Activated T-helper 17 cell treated with anti-CD3 and anti-CD28 coated beads, Interleukin-2, amount 50 U/mL, for 72 hours (primary cell): ENCODE measurements at places on chromosomes 13 and 19. TPM values are rescaled to one million over a fixed set of nuclear protein-coding genes. Genes with fewer than 3 reads are reported as not detected.

The ZNF225 gene
- 1.5 TPM for total RNA-seq

- H3K4me1 ChIP-seq, result peaks cover 14% of the 10 kb centered on the region
- no peak for ATAC-seq
- no peak within 1 kb of the TSS for H3K27ac ChIP-seq
- H3K27me3 ChIP-seq, result peaks cover 18% of the 10 kb centered on the region
- H3K36me3 ChIP-seq, result no peaks in the 10 kb centered on the region
Observed at GRCh38 chr19:51478381-51479234, at the start of gene CEACAM18. Gene CEACAM18 (plus strand): TSS chr19:51478539.

GRCh38 chr13:40026174-40026585 is 370.7 kb downstream of the COG6 start:
- no peaks in the 10 kb centered on the region for H3K36me3 ChIP-seq
- peaks cover 30% of the 10 kb centered on the region for H3K4me1 ChIP-seq
- ATAC-seq, result peak; percentile 93
- H3K27me3 ChIP-seq, result no peaks in the 10 kb centered on the region
- peak overlapping the region; percentile 81 for H3K4me3 ChIP-seq
- peak overlapping the region; percentile 97 for H3K27ac ChIP-seq

- H3K4me1 ChIP-seq, result peaks cover 12% of the 10 kb centered on the region
- H3K27me3 ChIP-seq, result no peaks in the 10 kb centered on the region
- H3K27ac ChIP-seq, result no peak overlapping the region
- no peaks in the 10 kb centered on the region for H3K36me3 ChIP-seq
- ATAC-seq, result peak; percentile 73
Observed at GRCh38 chr13:30696278-30697176, 38.8 kb upstream of the ALOX5AP start.

DNA sequence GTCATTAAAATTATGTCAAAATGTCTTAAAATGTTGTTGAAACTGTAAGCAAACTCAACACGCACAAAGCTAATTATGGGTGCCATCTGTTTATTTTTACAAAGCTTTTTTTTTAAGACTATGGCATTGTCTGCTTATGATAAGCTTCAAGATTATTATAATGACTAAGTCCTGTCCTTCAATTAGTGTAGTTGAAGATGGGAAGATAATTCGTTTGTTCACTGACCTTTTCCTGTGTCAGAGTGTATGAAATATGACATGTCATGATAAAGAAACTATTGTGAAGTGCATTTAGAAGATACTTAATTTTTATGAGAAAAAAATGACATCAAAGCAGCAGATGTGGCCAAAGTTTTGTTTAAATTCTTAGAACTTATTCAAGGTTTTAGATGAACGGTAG is 211.3 kb downstream of the PCCA start:
- ATAC-seq, result no peak
- no peaks in the 10 kb centered on the region for H3K4me1 ChIP-seq
- H3K27me3 ChIP-seq, result no peaks in the 10 kb centered on the region
- H3K27ac ChIP-seq, result no peak overlapping the region

- no peak overlapping the region for H3K4me3 ChIP-seq
- no peak for ATAC-seq
- no peak overlapping the region for H3K27ac ChIP-seq
- H3K4me1 ChIP-seq, result no peaks in the 10 kb centered on the region
- no peaks in the 10 kb centered on the region for H3K27me3 ChIP-seq
Observed at GRCh38 chr13:34003656-34004055, 185.7 kb downstream of the RFC3 start.
